ENCODE measurements at places on chromosomes 4 and X.

- no peak for DNase-seq
Observed at GRCh38 chrX:148917441-148917840, 417.0 kb downstream of the AFF2 start.

GRCh38 chr4:36159208-36159607 is 85.1 kb downstream of the ARAP2 start:
- DNase-seq, result no peak

DNA sequence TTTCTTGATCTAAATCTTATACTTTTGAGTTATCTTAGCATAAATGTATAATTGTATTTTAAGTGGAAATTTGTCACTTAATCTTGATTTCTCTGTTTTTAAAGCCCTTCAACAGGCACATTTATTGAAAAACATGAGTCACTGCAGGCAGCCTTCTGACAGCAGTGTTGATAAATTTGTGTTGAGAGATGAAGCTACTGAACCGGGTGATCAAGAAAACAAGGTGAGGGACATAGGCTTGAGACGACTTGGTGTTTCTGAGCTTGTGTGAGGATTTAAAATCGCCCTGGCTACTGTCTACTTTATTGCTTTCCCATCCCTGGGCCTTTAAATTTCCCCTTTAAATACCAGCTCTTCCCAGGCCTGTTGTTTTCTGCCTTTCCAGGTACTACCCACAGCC is 55.7 kb downstream of the HTT start:
- DNase-seq, result no peak

DNA sequence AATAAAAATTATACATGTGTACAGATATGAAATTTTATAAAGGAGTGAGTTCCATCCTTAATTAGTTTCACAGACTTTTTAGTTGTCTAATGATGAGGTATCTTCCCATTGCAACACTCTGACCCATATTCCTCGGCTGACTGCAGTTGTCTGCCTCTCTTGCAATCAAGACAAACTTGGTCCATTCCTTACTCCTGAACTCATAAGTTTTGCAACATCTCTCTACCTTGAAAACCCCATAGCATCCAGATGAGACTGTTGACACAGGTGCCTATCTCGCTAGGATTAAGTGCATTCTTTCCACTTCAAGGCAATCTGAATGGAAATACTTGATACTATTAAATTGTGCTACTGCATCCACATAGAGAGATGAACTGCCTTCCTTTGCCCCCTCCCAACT is 2.3 kb downstream of the XKRX start:
- no peak for DNase-seq

- DNase-seq, result no peak
Observed at GRCh38 chrX:71053217-71053621, 14.9 kb downstream of the SNX12 start.

DNA sequence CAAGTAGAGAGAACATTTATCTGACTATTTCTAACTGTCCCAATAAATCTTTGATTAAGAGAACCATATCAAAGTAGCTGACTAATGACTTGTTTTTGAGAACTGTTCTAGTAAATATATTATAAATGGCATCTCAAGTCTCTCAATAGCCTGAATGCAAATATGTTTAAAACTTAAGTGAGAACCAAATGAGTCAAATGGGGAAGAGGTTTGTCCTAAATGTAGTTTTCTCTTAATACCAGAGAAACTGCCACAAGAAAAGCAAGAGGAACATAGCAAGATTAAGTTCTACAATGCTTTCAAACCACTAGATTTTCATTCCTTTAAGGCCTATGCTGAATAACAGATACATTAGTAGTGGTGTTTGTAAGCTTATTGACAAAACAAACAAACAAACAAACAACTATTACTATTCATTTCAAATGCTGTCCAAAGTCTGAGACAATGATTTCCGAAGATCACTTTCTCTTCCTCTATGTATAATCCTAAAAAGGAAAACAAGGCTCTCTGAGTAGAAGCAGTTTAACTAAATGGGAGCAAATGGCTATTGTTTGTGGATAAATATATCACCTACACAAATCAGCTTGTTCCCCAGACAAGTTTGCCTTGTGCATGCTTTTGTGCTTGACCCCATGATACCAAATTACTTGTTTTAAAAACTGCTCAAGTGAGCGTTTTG is 408.4 kb upstream of the EMCN start:
- DNase-seq, result no peak

DNA sequence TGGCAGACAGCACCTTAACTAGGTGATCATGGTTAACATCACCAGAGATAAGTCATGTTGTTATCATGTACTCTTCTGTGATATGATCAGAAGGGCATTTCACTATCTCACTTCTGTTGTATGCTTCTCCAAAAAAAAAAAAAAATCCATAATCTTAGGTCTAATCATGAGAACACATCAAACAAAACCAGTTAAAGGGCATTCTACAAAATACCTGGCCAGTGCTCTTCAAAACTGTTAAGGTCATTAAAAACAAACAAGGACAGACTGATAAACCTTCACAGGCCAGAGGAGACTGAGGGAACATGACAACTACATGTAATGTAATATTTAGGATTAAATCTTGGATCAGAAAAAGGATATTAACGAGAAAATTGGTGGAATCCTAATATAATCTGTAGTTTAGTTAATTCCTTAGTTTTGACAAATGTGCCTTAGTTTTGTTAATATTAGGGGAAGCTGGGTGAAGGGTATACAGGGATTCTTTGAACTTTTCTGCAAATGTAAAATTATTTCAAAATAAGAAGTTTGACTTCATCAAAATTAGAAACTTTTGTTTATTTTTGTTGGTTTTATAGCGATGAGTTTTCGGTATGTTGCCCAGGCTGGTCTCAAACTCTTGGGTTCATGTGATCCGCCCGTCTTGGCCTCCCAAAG is 18.0 kb downstream of the RBM10 start:
- no peak for DNase-seq

GRCh38 chr4:65021149-65021548 is 611.9 kb upstream of the TECRL start:
- no peak for DNase-seq

- DNase-seq, result no peak
Observed at GRCh38 chrX:50644496-50644895, 169.5 kb downstream of the SHROOM4 start.

DNA sequence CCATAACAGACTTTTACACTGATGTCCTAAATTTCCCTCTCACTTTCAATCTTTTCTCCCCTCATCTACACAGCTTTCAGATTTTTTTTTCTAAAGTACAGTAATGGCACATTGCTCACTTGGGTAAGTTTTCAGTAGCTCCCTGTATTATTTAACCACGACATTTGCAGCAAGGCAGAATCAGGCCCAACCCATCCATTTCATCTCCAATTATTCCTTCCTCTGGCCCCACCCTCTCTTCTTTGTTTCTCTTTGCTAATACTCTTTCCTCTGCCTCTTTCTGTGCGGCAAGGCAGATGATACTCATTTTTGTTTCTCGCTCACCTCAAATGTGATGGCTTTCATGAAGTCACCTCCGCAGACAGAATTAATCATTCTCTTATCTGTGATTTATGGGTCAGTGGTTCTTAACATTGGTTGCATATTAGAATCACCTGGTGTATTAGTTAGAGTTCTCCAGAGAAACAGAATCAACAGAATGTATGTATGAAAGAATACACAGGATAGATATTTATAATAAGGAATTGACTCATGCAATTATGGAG is 43.4 kb upstream of the GATB start:
- no peak for DNase-seq

DNA sequence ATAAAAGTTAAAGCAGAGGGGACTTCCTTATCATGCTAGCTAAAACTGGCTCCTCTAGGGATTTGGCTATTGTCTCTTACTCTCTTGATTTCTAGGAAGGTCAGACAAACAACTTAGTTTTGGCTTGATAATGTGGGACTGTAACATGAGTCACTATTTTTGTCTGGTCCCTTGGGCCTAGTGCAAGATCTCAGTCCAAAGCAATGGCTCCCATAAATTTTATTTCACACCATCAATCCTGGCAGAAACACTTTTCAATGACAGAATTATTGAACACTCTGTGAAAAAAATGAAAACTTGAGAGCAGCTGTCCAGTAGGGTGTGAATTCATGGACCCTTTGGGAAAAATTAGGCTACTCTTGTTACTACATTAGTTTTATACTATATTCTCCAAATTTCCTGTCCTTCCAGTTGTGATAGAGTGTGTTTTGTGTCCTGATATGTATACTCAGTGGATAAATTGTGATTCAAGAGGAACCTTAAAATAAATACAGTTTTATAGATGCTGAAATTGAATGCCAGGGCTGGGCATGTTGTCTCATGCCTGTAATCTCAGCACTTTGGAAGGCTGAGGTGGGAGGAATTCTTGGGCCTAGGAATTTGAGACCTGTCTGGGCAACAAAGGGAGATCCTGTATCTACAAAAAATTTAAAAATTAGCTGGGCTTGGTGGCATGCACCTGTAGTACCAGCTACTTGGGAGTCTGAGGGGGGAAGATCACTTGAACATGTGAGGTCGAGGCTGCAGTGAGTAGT is 10.8 kb upstream of the SNCA start:
- DNase-seq, result no peak

GRCh38 chr4:77581724-77582123 is 23.9 kb upstream of the CXCL13 start:
- DNase-seq, result no peak

DNA sequence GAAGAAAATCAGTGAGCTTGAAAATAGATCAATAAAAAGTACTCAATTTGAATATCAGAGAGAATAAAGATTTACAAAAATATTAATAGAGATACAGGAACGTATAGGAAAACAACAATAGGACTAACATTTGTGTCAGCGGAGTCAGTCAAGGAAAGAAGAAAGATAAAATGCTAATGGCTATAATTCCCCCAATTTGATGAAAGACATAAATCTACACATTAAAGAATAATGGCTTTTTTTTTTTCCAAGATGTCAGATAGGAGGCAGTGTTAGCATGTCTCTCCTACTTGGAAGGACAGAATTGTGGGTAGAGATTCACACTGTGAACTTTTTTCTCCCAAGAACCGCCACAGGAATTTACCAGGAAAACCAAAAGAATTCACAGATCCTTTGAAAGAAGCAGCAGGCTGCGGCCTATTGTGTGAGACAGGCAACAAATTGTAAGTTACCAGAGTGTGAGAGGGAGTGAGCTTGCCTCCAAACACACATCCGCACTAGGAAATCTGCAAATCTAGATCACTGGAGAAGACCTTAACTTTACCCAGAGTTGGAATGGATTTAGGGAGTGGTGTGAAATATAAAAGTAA is 249.9 kb downstream of the PRDM5 start:
- DNase-seq, result no peak

- DNase-seq, result peak; percentile 84
Observed at GRCh38 chrX:119693040-119693995, at the start of gene SEPTIN6. Gene SEPTIN6 (minus strand): TSS chrX:119693168. CDS start chrX:119693105, 63 bp downstream.

- DNase-seq, result no peak
Observed at GRCh38 chrX:130680164-130681035, 222.6 kb downstream of the ENOX2 start.

GRCh38 chr4:182453830-182454229 is 210.6 kb downstream of the TENM3 start:
- DNase-seq, result no peak

GRCh38 chr4:82694046-82694445 is 104.5 kb downstream of the SCD5 start:
- DNase-seq, result no peak

- no peak for DNase-seq
Observed at GRCh38 chr4:125714845-125715244, 400.1 kb downstream of the FAT4 start.

GRCh38 chr4:169103966-169104412 is 93.9 kb upstream of the CBR4 start:
- no peak for DNase-seq

GRCh38 chrX:41591906-41592305 is 96.9 kb upstream of the GPR34 start:
- no peak for DNase-seq

GRCh38 chr4:4541661-4542570 is at the start of gene STX18:
Gene STX18 (minus strand): TSS chr4:4542048. CDS start chr4:4541964, 84 bp downstream.
- DNase-seq, result peak; percentile 79

DNA sequence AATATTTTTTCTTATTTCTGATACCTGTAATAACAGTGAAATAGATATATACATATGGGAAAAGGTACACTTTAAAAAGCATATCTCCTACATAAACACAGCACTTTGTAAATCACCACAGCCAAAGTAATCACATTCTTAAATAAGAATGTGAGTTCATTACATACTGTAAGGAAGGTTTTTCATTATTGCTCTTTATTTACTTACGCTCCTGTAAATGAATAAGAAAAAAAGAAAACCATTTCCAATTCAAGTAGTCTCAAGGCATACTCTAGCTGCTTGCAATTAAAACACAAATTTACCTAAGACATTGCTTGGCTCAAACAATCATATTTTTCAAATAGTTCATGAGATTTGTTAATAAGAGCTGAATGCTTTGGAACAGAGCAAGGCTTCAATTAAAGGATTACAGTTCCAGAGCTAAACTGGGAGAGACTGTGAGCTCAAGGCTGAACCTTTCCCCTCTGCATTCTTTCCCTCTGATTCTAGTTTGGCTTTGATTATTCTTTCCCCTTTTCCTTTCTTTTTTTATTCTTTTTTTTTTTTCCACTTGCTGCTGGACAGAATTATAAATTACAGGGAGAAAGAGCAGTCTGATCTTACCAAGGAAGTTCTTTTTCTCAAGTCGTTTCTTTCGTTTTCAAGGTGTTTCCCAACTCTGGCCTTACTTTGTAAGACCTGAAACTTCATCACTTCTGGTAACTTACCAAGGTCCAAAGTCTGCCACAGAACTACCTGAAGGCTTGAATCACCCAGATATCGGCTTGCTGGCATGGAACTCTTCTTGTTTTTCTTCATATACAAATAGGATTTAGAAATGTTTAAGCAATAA is 278.3 kb downstream of the INPP4B start:
- no peak for DNase-seq

GRCh38 chr4:8033829-8034528 is 94.3 kb upstream of the AFAP1 start:
- no peak for DNase-seq

DNA sequence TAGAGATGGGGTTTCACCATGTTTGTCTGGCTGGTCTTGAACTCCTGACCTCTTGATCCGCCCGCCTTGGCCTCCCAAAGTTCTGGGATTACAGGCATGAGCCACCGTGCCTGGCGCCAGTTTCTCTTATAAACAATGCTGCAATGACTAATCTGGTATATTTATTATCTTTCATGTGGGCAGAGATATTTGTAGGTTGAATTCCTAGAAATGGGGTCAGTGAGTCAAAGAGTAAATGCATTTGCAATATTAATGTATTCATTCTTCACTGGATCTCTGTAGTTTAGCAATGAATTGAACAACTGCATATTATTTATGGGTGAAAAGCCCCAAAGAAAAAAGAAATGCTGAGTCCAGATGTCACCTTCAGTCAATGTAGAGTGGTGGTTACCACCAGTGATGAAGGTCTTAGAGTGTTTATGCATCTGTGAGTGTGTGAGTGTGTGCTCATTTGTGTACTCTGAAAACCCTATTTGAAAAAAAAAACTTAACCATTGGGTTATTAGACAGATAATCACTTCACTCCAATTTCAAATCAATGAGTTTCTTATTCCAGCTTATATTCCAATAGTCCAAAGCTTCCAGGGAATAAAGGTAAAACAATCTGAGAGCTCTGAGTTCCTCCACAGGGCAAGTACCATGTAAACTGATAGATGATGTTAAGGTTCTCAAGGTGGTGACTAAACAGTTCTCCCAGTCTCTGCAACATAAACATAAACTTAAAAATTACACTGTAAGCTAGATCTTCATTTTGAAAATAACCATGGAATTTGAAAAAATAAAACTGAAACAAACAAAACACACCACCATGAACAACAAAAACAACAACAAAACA is 22.6 kb upstream of the CD38 start:
- no peak for DNase-seq

Data from effector CD4-positive, alpha-beta T cell (primary cell).